Cortex of kidney (tissue), 1 donor: ENCODE measurements at places on chromosomes 5 and 9.

- no peak for DNase-seq
These were observed 53.8 kb downstream of the RAD23B start for GRCh38 chr9:107336718-107337360.

GRCh38 chr9:136225366-136225747, 20.3 kb downstream of the QSOX2 start:
- no peak for DNase-seq

- DNase-seq, result no peak
These were observed 47.5 kb downstream of the NLN start for GRCh38 chr5:65769539-65769938.

DNA sequence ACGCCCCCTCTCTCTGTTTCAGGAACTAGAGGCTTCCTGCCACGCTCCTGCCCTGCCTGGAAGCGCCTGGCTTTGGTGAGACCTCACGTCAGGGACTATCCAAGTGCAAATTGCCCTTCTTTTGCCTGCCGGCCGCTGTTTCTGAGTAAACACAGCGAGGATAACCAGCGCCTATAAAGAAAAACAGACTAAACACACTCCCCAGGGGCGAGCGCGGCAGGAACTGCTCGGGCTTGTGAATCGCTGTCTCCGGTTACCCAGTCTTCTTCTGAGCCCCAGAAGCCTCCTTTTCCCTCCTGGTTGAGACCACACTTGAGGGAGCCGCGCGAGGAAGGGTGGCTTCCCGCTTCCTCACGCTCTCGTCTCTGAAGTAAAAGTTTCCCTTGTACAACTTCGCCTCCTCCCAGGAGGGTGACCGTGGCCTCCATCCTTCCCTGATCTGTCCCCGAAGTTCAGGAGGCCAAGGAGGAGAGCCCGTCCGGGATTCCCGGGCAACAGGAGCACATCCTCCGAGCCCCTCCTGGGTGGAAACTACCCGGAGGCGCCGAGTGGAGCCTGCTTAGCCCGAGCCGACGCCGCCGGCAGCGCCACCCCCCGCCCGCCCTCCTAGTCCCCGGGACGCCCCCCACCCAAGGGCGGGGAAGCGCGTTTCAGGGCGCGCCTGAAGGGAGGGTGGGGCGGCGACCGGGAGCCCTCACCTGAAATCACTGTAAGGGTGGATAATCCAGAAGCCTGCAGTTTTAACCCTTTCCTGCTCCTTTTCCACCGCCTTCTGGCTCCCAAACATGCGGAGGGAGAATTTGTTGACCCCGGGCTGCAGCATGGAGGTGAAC, 993 bp downstream of the HCN1 start:
- no peak for DNase-seq

GRCh38 chr9:88196142-88196790, 58.0 kb upstream of the SPATA31C2 start:
- no peak for DNase-seq

DNA sequence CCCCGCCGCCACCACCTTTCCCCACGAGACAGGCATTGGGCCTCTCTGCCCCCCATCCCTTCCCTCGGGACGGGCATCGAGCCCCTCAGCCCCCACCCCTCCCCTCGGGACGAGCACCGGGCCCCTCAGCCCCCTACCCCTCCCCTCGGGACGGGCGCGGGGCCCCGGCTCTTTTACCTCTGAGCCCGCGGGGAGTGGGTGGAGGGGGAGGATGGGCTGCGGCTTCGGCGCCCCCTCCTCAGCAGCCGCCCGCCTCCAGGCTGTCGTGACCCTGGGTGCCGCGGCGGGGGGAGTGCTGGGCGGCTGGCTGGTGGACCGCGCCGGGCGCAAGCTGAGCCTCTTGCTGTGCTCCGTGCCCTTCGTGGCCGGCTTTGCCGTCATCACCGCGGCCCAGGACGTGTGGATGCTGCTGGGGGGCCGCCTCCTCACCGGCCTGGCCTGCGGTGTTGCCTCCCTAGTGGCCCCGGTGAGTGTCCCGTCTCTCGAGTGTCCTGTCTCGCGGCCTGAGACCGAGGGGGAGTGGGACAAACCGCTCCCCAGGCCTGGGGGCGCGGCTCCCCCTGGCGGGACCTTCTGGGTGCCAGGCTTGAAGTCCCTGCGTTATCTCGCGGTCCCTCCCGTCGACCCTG, 791 bp downstream of the SLC2A8 start:
- no peak for DNase-seq

DNA sequence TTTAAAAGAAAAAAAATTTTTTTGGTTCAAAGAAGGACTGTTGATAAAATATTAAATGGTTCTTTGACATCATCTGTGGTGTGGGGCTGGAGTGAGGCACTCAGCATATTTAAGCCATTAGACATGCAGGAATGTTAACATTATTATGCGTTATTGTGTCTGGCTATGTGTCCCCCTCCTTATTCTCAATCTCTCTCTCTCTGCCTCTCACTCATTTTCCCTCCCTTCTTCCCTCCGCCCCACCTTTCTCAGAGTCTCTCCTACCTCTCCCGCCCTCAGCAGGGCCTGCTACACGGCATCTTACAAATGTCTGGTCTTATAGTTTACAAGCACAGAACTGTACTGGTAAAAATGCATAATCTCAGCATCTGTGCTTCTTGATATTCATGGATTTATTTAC, 287.8 kb upstream of the TMEM161B start:
- DNase-seq, result no peak

GRCh38 chr9:137048655-137049543, 2.9 kb upstream of the NPDC1 start:
- DNase-seq, result no peak

GRCh38 chr5:132436936-132437335, 53.6 kb downstream of the IRF1 start:
- DNase-seq, result no peak

GRCh38 chr5:111392181-111392580, 120.2 kb downstream of the STARD4 start:
- no peak for DNase-seq

DNA sequence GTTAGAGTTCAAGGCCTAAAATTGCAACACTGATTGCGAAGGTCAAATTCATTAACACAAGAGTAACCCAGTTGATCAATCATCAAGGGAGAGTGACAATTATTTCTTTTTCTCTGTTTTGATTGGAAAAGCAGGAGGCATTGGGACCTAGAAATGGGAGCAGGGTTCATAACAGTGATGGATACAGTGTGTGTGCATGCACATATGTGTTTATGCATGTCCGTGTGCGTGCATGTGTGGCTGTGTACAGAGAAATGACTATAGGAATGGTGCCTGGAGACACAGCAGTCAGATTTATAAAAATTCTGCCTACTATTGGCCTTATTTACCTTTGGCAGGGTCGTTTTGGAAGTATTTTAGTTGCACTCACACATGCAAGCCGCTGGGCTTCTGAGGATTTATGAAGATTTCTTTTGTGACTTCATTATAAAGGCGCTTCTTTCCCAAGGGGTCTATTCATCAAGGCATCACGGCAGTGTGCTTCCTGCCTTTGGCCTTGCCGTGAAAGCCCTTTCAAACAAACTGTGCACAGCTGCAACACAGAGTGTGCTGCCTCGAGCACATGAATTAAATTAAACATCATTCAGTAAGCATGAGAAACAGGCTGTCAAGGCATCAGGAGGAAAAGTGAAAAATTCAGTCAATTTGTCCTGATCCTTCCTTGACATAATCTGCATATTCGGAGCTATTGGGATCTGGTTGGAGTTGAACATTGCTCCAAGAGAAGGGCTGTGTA, 122.8 kb upstream of the PUM3 start:
- DNase-seq, result no peak

DNA sequence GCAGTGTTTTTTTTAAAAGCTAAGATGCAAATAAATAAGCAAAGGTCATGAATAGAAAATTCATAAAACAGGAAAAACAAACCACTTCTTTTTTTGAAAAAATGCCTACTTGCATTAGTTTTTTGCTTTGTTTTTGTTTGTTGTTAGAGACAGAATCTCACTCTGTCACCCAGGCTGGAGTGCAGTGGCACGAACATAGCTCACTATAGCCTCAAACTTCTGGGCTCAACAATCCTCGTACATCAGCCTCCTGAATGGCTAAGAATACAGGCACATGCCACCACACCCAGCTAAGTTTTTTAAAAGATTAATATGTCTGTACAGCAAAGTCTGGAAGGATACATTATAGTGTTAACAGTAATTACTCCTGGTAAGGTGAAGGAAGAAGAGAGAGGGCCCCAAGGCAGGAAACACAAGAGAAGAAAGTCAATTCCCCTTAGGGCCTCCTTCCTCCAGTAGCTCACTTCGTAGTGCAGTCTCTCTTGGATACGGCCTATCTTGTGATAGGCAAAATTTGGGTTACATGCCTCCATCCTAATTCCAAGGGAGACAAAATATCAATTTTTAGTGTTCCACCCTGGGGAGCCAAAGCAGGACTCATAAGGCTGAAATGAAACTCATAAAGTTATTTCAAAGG, 15.3 kb downstream of the FAM169A start:
- no peak for DNase-seq

GRCh38 chr5:132387640-132388117, 18.2 kb downstream of the SLC22A5 start:
- DNase-seq, result no peak

DNA sequence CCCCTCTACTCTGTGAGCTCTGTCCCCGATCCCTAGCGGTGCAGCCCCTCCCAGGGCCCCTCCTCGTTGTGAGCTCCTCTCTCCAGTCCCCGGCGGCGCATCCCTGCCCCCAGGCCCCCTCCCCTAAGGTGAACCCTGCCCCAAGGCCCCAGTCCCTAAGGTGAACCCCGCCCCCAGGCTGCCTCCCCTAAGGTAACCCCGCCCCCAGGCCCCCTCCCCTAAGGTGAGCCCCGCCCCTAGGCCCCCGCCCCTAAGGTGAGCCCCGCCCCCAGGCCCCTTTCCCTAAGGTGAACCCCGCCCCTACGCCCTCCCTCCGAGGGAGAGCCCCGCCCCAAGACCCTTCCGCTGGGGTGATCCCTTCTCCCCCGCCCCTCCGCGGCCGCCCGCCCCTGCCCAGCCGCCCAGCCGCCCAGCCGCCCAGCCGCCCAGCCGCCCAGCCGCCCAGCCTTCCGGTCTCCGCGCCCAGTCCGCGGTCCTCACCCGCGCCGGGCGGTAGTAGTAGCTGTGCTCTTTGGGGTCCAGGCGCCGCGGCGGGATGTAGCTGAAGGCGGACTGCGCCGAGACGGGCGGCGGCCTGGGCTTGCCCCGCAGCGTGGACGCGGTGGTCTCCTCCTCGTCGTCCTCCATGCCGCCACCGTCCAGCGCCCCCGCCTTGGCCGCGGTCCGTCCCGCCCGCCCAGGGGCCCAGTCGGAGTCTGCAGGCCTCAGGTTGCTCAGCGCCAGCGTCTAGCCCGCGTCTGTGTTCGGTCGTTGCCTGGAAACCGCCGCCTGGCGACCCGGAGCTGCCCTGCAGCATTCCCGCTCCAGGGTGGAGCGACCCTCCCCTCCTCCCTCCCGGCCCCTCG, at the start of gene CFAP90:
CFAP90 (minus strand) TSS at position 739 of the 845 bp plus-strand sequence; CDS start at position 627, 112 bp downstream.
- DNase-seq, result no peak

GRCh38 chr5:174281855-174282254, 236.3 kb downstream of the NSG2 start:
- no peak for DNase-seq

DNA sequence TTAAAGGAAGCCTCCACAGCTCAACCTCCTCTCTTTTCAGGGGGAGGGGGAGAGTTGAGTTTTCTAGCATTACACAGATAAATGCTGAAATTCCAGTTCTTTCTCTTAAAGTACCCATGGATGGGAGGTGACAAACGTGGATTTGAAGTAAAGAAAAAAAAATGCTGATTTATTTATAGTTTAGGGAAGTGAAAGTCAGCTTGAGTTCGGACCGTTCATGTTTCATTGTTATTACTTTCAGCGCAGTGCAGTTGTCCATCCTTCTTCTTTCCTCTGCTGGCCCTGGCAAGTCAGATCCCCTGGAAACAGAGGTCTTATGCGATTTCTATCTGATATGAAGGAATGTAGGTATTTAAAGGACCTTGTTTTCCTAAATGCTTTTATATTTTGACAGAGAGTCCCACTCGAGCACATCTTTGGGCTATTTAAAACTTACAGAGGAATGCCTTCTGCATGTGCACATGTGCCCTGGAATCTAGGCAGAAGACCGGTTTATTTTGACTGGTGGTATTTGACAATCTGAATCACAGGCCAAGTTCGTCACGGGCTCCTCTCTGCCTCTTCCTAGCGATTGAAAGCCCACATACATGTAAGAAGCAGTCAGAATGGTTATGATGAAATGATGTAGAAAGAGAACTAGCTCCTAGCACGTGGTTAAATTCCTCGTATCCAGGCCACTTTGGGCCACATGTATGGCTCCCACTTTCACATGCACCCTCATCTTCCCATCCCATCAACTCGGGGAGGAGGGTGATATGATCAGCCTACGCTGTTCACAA, 385.2 kb upstream of the KLF4 start:
- no peak for DNase-seq

- no peak for DNase-seq
These were observed 176.4 kb upstream of the MRPS30 start for GRCh38 chr5:44632344-44632743.
